ENCODE measurements at places on chromosomes 7 and 10. TPM values are rescaled to one million over a fixed set of nuclear protein-coding genes. Genes with fewer than 3 reads are reported as not detected.

ATOH7 gene
- total RNA-seq = not detected

CCDC172 gene
- total RNA-seq = not detected

C10orf67 gene
- total RNA-seq = 0.16 TPM

TUBB8 gene
- total RNA-seq = not detected

EGFR gene
- 813 TPM for total RNA-seq

GRCh38 chr7:55527307-55527706, 45.0 kb downstream of the VOPP1 start:
- no peak for DNase-seq

DNA sequence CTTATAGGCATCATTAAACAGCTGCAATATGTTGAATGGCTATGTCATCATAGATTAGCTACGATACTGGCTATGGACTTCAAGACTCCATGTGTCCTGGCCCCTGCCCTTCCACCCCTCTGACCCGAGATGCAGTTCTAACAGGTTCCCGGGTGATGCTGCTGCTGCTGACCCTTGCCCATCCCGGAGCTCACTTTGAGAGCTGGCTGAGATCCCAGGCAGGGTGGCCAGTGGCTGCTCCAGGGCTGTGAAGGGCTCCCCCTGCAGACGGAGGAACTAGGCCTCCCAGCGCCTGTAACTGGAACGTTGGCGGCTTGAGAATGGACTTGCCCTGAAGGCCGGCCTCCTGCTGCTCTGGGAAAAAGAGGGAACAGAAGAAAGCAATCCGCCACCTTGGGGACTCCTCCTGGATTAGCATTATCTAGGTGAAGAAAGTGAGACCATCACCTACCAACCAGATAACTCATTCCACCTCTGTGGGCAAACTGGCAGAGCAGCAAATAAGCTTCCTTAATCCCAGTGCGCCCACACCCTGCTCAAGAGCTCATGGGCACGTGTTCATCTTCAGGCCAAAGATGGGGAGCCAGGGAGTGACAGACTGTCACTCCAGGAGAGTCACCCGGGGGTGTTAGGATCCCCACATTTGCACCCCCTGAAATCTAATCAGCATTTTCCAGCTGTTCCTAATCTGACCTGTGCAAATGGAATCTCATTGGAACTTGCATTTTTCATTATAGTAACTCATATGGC, 56.8 kb downstream of the PARP12 start:
- no peak for DNase-seq

DNA sequence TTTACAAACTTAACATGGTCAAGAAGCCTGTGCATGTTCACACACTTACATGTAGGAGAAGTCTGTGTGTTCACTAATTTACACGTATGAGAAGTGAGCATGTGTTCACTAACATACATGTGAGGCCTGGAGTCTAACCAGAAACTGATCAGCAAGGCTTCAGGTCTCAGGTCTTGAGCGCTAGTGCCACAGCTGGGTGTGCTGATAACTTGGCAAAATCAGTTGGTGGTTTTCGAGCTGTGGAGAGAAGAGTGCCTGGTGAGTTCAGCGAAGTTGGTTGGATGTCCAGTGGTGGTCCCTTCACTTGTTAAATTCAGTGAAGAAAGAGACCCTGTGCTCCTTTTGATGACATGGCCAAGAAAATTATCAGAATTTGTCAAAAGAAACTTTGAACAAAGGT, 98.7 kb downstream of the CELF2 start:
- no peak for DNase-seq

DNA sequence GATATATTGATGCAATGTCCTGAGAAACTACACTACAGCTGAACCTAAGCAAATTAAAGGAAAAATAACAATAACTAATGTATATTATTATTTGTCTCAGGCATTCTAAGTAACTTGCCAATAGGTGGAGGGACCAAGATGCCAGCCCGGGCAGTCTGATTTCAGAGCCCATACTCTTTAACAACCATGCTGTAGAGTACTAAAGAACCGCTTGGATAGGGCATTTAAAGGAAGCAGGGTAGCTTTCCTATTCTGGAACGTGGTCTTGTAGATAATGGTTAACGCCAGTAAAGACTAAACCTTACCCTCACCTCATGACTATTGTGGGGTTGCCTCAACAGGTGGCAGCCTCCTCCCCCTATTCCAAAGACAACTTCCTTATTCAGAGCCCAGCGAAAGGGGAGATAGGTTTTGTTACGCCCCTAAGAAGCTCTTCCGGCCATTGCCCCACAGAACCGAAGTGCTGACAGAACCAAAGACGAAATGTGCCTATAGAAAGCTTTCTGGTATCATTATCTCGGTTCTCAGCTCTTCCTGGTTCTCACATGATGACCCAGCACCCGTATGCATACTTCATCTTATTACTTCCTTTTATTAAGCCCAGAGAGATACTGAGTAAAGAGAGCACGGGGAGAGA, 707 bp upstream of the C1GALT1 start:
- no peak for DNase-seq

GRCh38 chr7:48182718-48183369, 11.6 kb downstream of the ABCA13 start:
- peak; percentile 63 for DNase-seq

- no peak for DNase-seq
Measured at GRCh38 chr10:48461623-48462481, 143.0 kb downstream of the ARHGAP22 start.

GRCh38 chr10:97331153-97331703, 3.3 kb downstream of the FRAT2 start:
- DNase-seq = no peak

DNA sequence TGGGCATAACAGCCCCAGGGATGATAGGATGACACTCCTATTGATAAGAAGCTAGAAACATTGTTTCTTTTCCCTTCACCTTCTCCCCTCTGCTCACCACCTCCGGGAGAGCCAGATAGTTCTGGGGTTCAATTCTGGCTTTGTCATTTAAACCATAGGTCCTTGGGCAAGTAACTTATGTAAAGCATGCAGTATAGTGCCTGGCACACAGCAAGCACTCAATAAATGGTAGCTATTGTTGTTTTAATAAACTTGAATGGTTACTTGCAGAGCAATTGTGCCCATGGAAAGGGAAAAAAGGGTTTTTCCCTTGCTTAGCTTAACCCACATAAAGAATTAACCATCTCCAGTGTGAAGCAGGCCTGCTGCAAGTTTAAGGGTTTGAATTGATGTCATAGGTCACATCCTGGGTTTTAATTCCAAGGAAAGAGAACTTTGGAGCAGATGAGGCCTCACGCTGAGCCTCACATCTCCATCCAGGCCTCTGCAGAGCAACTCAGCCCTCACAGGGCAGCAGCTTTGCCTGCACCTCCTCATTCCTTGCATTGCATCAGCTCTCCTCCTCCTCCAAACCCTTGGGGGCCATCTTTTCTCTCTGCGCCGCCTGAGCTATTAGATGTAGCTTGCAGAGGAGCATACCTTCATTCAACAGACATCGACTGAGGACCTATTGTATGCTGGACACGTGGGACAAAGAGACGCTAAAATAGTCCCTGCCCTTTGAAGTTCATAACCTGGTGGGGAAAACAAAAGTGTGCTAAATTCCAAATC, 22.9 kb downstream of the ZNF775 start:
- no peak for DNase-seq

- DNase-seq = no peak
Measured at GRCh38 chr10:80542652-80543318, 5.1 kb downstream of the SH2D4B start.

- peak; percentile 61 for DNase-seq
Measured at GRCh38 chr7:77415823-77416620, at the start of gene GSAP. Gene GSAP, minus strand, starts transcription at chr7:77416349. Its CDS starts 28 bp downstream, at chr7:77416321.

DNA sequence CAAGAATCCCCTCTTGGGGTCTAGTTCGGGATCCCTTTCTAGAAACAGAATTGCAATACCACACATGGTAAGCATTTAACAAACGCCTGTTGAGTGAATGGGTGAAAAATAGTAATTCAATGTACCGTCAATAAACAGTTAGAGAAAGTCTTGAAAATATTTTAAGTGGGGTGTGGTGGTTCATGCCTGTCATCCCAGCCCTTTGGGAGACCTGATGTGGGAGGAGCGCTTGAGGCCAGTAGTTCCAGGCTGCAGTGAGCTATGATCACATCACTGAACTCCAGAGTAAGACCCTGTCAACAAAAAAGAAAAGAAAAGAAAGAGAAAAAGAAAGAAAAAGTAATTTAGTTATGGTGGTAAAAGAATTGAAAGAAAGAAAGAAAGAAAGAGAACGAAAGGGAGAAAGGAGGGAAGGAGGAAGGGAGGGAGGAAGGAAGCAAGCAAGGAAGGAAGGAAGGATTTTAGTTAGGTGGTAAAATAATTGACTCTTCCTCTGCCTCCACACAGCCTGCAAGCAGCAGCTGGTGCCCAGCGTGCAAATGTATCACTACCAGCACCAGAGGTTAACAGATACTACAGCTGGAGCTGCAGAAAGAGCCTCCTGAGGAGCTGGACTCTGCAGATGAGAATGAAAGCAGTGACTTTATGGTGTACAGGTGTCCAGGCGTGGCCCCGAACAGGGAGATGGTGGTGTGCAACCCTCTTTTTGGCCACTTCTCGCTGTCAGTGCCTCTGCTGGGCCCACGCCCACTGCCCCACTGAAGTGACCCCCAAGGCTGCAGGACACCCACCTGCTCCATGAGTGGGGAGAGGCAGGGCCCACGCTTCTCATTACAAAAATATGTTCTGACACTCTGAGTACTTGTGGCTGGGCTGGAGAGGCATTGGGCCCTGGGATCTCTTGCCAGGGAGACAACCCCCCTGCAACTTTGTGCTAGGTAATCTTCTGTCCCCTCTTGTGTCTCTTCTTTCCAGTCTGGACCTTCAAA, 135.4 kb downstream of the BAMBI start:
- DNase-seq = no peak

GRCh38 chr10:95352684-95353083, 61.9 kb upstream of the PDLIM1 start:
- no peak for DNase-seq

DNA sequence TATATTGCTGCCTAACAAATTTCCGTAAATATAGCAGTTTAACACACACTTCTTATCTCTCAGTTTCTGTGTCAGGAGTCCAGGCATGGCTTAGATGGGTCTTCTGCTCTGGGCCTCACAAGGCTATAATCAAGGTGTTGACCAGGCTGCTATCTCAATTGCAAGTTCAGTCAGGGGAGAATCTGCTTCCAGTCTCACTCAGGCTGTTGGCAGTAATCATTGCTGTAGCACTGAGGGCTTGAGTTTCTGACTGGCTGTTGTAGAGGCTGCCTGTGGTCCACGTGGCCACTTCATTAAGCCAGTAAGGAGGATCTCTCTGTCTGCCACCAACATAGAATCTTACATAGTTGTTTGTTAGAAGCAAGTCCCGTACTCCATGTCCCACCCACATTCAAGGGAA, 138.4 kb downstream of the ST7 start:
- no peak for DNase-seq

GRCh38 chr7:147170341-147171012, 1053.9 kb downstream of the CNTNAP2 start:
- no peak for DNase-seq

GRCh38 chr7:28575241-28575643, 162.9 kb downstream of the CREB5 start:
- peak; percentile 65 for DNase-seq

GRCh38 chr7:476736-477360, 42.8 kb downstream of the PDGFA start:
- DNase-seq = no peak

DNA sequence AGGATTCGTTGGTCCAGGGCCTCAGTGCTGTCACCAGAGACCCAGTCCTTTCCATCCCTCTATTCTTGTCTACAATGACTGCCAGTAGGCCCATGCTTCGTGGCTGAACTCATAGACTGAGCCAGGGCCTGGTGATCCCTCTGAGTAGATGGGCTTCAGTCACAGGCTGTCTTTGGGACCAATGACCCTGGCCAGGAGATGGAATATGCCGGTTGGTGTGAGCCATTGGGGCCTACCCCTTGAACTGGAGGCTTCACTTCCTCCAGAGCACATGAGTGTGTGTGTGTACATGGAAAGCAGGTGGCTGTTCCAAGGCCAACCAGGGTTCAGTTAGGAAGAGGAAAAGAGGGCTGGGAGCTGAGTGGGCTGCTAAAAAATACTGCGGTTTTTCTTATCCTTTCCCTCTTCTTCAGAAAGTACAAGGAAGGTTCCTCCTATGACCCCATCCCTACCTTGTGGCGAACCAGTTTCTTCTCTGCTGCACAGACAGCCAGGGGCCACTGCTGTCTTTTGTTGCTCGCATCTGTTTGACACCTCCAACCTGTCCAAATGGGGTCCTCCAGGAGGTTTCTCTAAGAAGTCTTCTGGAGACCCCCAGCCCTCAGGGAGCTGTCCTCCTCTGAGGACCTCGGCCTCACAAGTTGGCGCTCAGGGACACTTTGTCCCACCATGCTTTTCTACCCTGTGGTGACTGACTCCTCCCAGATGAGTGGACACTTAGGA, 36.6 kb downstream of the ADRA2A start:
- DNase-seq = no peak

DNA sequence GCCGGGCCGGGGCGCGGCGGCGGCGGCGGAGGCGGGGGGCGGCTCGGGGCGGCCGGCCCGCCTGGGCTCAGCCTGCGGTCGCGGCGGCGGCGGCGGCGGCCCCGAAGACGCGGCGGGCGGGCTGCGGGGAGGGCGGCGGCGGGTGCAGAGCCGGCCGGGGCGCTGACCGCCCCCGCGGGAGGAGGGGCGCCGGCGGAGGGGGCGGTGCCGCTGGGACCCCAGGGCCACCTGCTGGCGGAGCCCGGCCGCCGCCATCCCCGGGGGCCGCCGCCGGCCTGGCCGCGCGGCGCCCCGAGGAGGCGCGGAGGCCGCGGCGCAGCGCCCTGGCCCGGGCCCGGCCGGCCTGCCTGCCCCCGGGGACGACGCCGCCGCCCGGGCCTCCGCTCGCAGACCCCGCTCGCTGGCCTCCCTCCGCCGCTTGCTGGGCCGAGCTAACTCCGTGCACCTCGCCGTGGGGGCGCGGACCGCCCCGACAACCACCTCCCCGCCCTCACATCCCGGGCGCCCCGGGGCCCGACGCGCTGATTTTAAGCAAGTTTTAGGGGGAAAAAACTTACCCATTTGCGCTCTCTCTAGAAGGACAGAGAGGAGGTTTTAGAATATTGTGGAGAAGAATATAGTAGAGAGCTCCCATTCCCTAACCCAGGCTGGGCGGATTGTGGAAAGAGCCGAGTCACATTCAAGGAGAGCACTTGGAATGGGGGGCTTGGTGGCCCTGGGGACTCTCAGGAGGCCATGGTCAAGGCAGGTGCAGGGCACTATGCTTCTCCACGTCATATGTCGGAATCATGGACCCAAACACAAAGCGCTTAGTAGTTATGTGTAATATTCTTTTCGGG, at the start of gene BEND7:
TSS of gene BEND7 (minus strand) at position 140 of the 839 bp plus-strand sequence. CDS start 481 bp downstream, outside the sequence.
- no peak for DNase-seq
